Fibroblast of pulmonary artery (primary cell): ENCODE measurements at places on chromosomes 4 and X.
A peak's percentile ranks its signal among the peaks of the same experiment; 100 is the strongest.

DNA sequence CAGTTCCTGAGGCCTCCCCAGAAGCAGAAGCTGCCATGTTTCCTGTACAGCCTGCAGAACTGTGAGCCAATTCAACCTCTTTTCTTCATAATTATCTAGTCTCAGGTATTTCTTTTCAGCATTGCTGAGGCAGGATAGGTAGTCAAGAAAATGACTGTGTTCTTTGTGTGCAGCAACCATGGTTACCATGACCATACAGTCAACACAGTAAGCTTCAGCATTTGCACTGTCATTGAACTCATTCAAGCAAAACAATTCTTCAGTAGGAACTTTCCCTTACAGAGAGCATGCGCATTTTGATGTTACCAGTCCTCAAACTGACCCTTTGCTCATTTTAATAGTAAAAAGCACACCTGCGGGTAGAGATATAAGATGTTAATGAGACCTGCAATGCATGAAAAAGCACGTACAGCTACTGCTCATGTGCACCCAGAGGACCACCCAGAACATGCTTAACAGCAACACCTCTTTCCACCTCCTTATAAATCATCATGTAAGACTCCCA, 180.8 kb downstream of the PRKX start:
- no peak for DNase-seq

DNA sequence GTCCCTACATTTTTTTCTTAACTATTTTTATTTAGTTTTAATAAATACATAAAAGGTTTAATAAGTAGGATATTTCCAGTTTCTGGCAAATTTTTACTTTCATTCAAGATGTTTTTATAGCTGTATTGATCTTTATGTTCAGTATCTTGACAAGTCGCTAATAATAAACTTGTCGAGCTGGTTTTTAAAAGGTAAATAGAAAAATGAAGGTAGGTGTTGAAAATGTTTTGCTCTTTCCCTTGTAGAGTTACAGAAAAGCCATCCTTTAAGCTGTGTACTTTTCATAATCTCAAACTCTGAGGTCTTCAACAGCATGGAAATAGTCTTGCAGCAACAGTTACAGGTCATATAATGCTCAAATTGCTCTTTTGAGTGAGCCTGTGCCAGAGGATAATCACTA, 52.6 kb downstream of the RS1 start:
- no peak for DNase-seq

- DNase-seq = no peak
Observed at GRCh38 chrX:1249101-1249887, 19.3 kb upstream of the CSF2RA start.

DNA sequence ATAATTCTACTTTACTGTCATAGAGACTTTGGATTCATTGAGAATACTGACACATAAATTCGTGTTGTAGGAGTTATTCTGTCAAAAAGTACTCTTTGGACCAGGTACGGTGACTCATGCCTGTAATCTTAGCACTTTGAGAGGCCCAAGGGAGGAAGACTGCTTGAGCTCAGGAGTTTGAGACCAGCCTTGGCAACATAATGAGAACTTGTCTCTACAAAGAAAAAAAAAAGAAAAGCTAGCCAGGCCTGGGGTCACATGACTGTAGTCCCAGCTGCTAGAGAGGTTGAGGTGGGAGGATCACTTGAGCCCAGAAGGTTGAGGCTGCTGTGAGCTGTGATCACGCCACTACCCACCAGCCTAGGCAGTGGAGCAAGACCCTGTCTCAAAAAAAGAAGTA, 54.9 kb downstream of the WDR19 start:
- DNase-seq = peak; percentile 31

DNA sequence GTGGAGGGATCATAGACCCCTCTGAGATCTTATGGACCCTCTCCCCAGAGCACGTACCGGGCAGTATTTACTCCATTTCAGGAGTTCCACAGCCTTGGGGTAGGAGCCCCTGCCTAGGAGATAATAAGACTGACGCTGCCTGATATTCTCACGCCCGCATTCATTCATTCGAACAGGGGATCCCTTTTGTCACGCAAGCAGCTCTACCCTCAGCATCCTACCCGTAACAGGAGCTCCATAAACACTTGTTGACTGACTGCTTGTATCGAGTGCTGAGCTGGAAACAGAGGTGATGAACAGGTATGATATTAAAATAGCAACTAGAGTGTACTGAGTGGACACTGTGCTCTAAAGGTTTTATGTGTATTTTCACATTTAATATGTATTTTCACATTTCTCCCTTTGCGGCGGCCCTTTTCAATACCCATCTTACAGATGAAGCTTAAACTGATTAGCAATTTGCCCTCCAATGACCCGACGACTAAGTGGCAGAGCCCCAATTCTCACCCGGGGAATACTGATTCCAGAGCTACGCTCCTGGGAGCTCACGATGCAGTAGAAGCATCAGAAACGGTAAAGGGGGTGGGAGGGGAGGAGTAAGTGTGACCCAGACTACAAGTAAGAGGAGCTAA, 888 bp downstream of the RAB28 start:
- DNase-seq = peak; percentile 10

DNA sequence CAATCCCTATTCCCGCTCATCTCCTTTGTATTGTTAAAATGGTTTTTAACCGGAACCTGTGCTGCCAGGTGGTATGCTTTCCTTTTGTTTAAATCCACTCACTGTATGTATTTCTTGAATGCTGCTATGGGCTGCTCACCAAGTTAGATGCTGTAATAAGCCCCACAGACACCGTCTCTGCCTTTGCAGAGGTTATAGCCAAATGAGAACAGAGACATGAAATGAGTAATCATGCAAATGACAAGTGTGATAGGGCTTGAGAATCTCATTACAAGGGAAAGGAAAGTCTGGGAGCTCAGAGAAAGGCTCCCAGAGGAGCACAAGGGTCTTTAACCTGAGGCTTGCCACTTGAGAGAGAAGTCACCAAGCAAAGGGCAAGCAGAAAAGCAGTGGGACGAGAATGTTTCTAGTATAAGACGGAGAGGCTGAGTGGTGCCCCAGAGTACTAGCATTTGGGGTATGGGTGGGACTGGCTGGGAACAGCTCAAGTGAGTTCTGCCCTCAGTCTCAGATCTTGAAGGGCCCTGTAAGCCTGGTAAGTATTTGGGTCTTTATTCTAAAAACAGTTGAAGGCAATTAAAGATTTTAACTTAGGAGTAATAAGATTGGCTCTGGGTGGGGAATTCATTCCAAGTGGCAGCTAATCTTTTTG, 110.8 kb upstream of the H2AZ1 start:
- no peak for DNase-seq

GRCh38 chr4:54727346-54727745, 69.6 kb downstream of the KIT start:
- no peak for DNase-seq

- peak; percentile 1 for DNase-seq
Observed at GRCh38 chr4:176002007-176002613, 63.5 kb upstream of the WDR17 start.
